ENCODE measurements at places on chromosomes 7 and 10. TPM values are rescaled to one million over a fixed set of nuclear protein-coding genes. Genes with fewer than 3 reads are reported as not detected.

DNA sequence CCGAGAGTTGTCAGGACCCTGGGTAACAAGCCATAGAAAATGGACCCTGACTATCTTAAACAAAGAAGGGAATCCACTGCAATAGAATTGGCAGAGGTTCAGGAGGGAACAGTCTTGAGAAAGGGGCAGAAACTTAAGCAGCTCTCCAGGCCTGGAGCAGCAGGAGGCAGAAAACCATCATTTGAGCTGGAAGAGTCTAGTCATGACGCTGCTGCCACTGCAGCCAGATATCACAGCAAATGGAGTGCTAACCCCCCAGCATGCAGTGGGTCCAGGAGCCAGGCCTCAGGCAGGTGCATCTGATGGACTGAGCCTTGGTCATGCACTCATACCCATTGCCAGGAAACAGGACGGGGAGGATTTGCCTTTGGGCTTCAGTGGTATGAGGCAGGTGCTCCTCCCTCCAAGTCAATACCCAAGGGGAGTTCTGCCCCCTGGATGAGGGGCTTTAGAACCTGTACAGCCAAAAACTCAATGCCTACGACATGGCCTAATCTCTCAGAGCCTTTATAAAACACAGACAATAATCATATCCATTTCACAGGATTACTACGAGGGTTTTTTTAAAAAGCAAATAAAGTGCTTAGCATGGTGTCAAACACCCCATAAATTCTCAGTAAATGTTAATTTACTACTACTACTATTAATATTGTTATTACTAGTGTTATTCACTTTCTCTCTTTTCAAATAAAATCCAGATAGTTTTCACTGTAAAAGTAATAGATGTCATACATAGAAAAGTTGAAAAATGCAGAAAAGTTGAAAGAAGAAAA, 30.7 kb downstream of the DUSP5 start:
- DNase-seq: no peak
- H3K4me3 ChIP-seq: no peak overlapping the region
- H3K36me3 ChIP-seq: peaks cover 2% of the 10 kb centered on the region
- peaks cover 19% of the 10 kb centered on the region for H3K27me3 ChIP-seq

- no peak for DNase-seq
- peaks cover 6% of the 10 kb centered on the region for H3K4me1 ChIP-seq
- no peak overlapping the region for H3K4me3 ChIP-seq
These were observed 52.6 kb downstream of the PTEN start for GRCh38 chr10:87915989-87916388.

DNA sequence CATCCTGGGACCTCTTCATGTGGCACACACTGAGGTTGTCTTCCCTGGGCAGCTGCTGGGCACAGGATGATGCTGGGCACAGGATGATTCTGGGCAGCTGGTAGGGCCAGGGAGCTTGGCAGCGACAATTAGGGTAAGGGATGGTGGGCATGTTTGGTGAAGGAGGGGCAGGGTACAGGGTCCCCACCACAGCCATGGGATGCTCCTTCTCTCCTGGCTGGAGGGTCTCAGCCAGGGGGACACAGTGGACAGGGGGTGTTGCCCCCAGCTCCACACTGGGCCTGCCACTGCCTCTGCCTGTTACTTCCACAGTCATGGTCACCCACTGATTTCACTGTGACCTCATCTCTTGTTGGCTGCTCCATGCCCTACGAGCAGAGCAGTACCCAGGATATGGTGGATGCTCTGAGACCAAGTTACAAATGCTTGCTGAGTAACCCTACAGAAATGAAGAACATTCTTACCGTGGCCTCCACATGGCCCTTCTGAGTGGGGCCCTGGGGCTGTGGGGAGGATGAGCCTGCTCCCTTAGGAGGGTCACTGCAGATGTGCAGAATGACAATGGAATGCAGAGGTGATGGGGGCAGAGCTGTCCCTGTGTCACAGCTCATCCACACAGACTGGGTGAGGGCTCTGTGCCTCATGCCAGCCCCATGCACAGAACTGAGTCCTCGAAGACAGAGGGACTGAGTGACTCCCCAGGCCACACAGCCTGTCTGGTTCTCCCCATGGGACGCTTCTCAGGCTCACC, 28.4 kb upstream of the RET start:
- no peaks in the 10 kb centered on the region for H3K36me3 ChIP-seq
- H3K27ac ChIP-seq: no peak overlapping the region
- no peak for DNase-seq
- peaks cover 2% of the 10 kb centered on the region for H3K4me1 ChIP-seq
- no peak overlapping the region for H3K4me3 ChIP-seq

DNA sequence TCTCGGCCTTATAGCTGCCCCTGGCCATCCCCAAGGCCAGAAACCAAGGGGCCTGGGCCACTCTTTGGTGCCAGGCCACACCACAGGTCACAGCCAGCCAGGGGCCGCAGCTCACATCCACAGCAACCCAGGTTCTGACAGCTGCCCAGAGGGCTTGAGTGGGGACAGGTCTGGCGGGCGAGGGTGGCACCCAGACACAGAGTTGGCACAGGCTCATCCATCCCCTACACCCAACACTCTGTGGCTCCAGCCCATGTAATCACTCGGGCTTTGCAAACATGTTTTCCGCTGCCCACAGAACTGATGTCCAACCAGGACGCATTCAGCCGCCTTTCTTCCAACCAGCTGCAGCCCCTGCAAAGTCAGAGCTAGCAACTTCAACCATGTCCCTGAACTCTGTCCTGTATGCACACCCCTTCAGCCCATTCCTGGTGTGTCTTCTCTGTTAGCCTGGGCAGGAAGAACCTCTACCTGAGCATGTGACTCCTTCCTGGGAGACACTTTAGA, 57.7 kb upstream of the PPP2R2D start:
- DNase-seq: peak; percentile 3
- H3K36me3 ChIP-seq: no peaks in the 10 kb centered on the region
- no peaks in the 10 kb centered on the region for H3K4me1 ChIP-seq
- no peak overlapping the region for H3K27ac ChIP-seq
- H3K4me3 ChIP-seq: no peak overlapping the region

GRCh38 chr7:32078824-32079223, 8.6 kb upstream of the PDE1C start:
- no peak for DNase-seq
- H3K27ac ChIP-seq: no peak overlapping the region
- H3K4me3 ChIP-seq: no peak overlapping the region
- H3K27me3 ChIP-seq: peaks cover 22% of the 10 kb centered on the region
- H3K36me3 ChIP-seq: peaks cover 2% of the 10 kb centered on the region

- no peak overlapping the region for H3K27ac ChIP-seq
- H3K4me3 ChIP-seq: no peak overlapping the region
- DNase-seq: no peak
- H3K36me3 ChIP-seq: peaks cover 12% of the 10 kb centered on the region
- peaks cover 12% of the 10 kb centered on the region for H3K4me1 ChIP-seq
These were observed 1.5 kb upstream of the DHX32 start for GRCh38 chr10:125882596-125882995.

- H3K27me3 ChIP-seq: no peaks in the 10 kb centered on the region
- peaks cover 2% of the 10 kb centered on the region for H3K36me3 ChIP-seq
- peaks cover 14% of the 10 kb centered on the region for H3K4me1 ChIP-seq
- no peak overlapping the region for H3K4me3 ChIP-seq
These were observed 162.8 kb downstream of the ELMO1 start for GRCh38 chr7:37285706-37286453.

DNA sequence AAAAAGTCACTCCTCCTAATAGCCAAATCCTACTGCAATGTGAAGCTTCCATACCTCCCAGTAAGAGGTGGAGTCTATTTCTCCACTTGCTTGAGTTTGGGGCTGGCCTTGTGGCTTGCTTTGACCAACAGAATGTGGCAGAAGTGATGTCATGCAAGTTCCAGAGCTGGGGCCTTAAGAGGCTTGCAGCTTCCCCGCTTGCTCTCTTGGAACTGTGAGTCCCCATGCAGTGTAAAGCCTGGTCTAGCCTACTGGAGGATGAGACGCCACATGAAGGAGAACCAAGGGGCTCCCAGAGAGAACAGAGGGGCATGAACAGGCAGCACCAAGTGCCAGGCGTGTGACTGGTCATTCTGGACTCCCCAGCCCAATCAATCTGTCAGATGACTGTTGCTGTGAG, 58.6 kb upstream of the OPALIN start:
- no peak overlapping the region for H3K27ac ChIP-seq
- peaks cover 7% of the 10 kb centered on the region for H3K27me3 ChIP-seq
- no peaks in the 10 kb centered on the region for H3K36me3 ChIP-seq
- H3K4me1 ChIP-seq: no peaks in the 10 kb centered on the region
- no peak overlapping the region for H3K4me3 ChIP-seq
- no peak for DNase-seq

DNA sequence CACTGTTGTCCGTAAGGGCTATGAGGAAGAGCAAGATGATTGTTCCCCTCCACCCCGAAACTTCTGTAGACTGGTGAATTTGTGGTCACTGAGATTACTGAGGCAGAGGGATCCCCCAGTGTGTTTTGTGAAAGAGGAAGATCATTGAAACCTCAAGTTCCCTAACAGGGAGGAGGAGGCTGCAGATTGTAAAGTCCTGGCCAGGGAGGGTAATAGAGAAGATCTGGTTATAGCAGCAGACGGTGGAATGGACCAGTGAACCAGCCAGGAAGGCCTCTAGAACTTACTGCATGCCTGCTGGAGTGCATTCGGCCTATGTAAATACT, 31.1 kb downstream of the LMTK2 start:
- no peak for DNase-seq
- no peaks in the 10 kb centered on the region for H3K27me3 ChIP-seq

- H3K36me3 ChIP-seq: no peaks in the 10 kb centered on the region
- H3K4me3 ChIP-seq: no peak overlapping the region
- H3K4me1 ChIP-seq: no peaks in the 10 kb centered on the region
- no peaks in the 10 kb centered on the region for H3K27me3 ChIP-seq
- DNase-seq: no peak
These were observed 13.2 kb downstream of the ALKBH4 start for GRCh38 chr7:102451371-102452054.

DNA sequence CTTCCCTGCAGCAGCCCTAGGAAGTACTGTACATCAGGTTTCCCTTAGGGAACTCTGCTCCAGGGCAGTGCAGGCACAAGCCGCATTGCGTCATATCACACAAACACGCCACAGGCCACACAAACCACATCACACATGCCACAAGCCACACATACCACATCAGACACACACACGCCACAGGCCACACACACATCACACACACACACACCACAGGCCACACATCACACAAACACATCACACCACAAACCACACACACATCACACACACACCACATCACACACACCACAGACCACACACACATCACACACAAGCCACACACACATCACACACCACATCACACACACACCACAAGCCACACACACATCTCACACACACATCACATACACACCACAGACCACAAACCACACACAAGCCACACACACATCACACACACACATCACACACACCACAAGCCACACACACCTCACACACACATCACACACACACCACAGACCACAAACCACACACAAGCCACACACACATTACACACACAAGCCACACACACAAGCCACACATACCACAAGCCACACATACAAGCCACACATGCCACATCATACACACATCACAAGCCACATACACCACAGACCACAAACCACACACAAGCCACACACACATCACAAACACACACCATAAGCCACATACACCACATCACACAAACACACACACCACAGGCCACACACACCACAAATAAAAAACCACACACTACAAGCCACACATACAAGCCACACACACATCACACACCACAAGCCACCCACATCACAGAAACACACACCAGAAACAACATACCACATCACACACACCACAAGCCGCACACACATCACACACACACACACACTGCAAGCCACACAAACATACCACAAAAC, 53.4 kb downstream of the TMEM209 start:
- no peak overlapping the region for H3K27ac ChIP-seq
- H3K27me3 ChIP-seq: no peaks in the 10 kb centered on the region
- no peak for DNase-seq
- no peak overlapping the region for H3K4me3 ChIP-seq
- peaks cover 3% of the 10 kb centered on the region for H3K36me3 ChIP-seq

GRCh38 chr7:111789870-111790269, 227.6 kb upstream of the IMMP2L start:
- H3K27ac ChIP-seq: no peak overlapping the region
- peak overlapping the region; percentile 14 for H3K4me3 ChIP-seq
- H3K4me1 ChIP-seq: peaks cover 24% of the 10 kb centered on the region
- H3K27me3 ChIP-seq: no peaks in the 10 kb centered on the region
- H3K36me3 ChIP-seq: peaks cover 22% of the 10 kb centered on the region
- no peak for DNase-seq

GRCh38 chr7:33873981-33874750, 31.2 kb upstream of the BMPER start:
- DNase-seq: no peak
- H3K27me3 ChIP-seq: peaks cover 21% of the 10 kb centered on the region
- H3K27ac ChIP-seq: no peak overlapping the region
- no peaks in the 10 kb centered on the region for H3K36me3 ChIP-seq
- no peaks in the 10 kb centered on the region for H3K4me1 ChIP-seq

DNA sequence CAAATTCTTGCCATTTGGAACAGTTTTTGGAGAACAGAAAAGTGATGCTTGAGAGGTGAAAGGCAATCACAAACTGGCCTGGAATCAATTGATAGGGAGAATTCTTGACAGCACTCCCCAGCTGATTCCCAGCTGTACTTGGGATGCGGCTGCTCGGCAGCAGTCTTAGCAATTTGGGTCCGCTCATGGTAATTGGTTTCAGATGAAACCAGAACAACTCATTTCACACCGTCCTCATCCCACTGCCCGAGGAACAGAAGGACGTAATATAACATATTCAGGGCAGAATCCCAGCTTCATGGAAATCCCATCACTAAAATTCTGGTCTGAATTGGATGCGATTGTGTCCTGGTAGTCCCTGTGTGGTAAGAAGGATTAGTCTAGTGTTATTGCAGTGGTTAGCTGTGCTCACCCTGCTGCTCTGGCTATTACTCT, 223.3 kb upstream of the FERD3L start:
- H3K4me3 ChIP-seq: no peak overlapping the region
- no peaks in the 10 kb centered on the region for H3K36me3 ChIP-seq
- no peak overlapping the region for H3K27ac ChIP-seq
- H3K4me1 ChIP-seq: peaks cover 11% of the 10 kb centered on the region

DNA sequence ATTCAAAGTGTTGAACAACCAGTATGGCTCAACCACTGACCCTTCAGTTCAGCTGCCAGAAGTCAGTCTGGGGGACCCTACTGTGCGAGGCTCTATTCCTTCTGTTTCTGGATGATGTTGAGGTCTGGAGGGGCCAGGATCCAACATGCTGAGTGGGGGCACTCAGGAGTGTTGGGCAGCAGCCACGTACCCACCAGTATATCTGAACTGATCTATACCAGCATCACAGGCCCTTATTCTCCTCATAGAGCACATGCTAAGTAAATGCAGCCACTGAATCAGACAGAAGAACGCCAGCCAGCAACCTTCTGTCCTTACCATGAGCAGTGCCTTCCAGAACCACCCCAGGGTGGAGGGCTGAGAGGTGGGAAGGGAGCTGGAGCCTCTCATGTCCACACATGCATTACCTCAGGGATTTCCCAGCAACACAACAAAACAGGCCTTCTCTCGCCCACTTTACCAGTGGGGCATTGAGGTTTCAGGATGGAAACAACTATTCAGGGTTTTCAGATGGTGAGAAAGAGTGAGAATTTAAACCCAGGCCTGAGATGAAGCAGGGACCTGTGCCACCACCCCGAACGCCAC, 6.8 kb upstream of the MSMB start:
- peak overlapping the region; percentile 68 for H3K27ac ChIP-seq
- H3K27me3 ChIP-seq: no peaks in the 10 kb centered on the region
- peaks cover 44% of the 10 kb centered on the region for H3K4me1 ChIP-seq
- H3K4me3 ChIP-seq: no peak overlapping the region
- DNase-seq: no peak
- peaks cover 4% of the 10 kb centered on the region for H3K36me3 ChIP-seq

PRSS37 gene
- total RNA-seq: not detected

HMX2 gene
- not detected for total RNA-seq

OR2A42 gene
- not detected for total RNA-seq

LIPA gene
- total RNA-seq: 19.5 TPM

LFNG gene
- total RNA-seq: 10.6 TPM

OR13A1 gene
- 0.38 TPM for total RNA-seq

VIPR2 gene
- total RNA-seq: 0.36 TPM
